ENCODE measurements at places on chromosomes 3 and 15.

DNA sequence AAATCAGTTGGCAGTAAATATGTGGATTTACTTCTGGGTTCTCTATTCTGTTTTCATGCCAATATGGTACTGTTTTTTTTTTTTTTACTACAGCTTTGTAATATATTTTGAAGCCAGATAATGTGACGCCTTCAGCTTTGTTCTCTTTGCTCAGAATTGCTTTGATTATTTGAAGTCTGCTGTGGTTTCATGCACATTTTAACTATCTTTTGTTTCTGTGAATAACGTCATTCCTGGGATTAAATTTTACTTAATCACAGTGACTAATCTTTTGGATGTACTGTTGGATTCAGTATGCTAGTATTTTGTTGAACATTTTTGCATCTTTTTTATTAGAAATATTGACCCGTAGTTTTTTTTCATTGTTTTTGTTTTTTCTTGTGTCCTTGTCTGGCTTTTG, 576.5 kb downstream of the ZNF385D start:
- no peak for DNase-seq

GRCh38 chr3:40873476-40873875, 325.8 kb upstream of the CTNNB1 start:
- DNase-seq, result no peak

DNA sequence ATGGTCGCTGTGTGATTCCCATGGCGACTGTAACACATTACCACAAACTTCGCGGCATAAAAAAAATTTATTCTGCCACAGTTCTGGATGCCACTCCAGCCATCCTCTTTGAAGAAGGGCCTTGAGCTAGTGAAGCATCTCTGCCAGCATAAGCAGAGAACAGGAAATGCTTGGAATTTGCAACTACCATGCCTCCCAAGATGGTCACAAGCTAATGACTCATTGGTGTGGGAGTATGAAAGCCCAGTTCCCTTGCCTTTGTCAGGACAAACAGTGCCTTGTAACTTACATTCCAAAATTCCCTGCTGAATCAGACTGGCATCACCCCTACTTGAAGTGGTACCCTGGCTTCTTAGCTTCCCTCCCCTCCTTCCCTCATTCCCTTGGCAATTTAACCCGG, 129.7 kb downstream of the PROS1 start:
- DNase-seq, result no peak

GRCh38 chr3:58604031-58604430, 26.8 kb upstream of the FAM107A start:
- no peak for DNase-seq

DNA sequence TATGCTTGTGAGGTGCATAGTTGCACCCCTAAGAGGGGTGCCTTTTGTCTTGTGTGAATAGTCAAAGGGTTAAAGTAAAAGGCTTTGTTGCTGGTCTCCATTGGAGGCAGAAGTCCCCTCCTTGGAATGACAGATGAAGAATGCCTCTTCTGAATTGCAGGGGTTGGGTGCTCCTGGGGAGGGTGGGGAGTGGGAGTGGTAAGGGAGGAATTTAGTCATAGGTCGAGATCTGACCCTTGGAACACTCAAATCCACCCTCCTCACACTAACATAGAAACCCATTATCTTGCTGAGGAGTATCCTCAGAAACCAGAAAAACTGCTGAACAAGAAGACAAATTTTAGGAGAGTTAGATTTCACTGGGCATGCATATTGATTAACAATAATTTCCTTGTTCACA, 4.7 kb downstream of the CTXND1 start:
- DNase-seq, result no peak

GRCh38 chr3:2246873-2247648, 148.4 kb downstream of the CNTN4 start:
- no peak for DNase-seq

GRCh38 chr15:68500363-68501258, 68.6 kb upstream of the ITGA11 start:
- no peak for DNase-seq

DNA sequence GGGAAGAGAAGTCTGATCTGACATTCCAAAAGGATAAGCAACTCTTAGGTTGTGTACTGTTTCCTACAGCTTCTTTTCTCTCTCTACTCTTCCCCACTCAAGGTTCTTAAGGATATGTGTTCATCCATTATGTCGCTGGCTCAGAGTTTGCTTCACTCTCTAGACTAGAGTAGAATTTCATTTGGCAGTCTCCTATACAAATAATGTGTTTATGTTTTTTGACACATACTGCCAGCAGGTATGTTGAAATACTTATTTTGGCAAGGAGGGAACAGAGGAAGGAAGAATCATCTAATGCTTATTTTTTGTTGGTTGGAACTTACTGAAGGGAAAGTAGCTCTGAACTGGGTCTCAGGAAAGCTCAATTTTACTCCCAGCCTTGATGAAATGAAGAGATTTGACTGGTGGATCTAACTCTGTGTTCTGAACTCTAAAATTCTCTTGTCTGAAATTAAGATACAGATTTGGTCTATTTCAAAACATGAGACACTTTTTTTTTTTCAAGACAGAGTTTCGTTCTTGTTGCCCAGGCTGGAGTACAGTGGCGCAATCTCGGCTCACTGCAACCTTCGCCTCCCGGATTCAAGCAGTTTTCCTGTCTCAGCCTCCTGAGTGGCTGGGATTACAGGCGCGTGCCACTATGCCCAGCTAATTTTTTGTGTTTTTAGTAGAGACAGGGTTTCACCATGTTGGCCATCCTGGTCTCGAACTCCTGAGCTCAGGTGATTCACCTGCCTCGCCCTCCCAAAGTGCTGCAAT, 7.6 kb upstream of the EMC3 start:
- DNase-seq, result no peak

GRCh38 chr15:33581032-33581431, 270.3 kb downstream of the RYR3 start:
- DNase-seq, result no peak

DNA sequence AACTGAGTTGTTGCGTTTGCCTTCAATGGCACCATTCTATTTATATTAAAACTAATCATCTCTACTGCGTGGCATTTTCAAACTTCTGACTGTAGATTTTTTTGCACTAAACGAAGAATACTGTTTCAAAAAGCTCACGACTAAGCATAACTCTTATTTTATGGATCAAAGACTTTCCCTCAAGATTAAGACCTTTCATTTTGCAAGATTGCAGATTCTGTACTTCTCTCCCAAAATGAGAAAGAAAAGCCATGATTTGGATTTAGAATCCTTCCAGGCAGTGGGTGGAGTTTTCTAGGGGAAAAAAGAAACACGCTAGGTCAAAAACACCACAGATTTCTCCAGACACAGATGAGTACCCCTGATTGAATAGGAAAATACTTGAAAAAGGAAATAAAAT, 617.2 kb upstream of the NR2F2 start:
- no peak for DNase-seq

DNA sequence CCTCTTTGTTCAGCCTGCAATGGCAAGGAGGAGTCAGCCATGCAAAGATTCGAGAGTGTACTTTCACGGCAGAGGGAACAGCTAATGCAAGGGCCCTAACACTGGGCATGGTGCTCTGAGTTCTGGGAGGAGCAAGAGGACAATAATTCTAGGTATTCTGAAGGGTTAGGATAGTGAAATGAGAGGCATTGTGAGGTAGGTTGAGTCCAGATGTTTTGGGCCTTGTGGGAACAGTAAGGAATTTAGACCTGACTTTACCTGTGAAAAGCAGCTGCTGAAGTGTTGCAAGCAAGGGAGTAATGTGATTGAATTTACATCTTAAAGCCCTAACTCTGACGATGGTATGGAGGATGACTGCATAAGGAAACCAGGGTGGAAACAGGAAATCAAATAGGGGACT, 211.6 kb downstream of the CNTN3 start:
- DNase-seq, result no peak

DNA sequence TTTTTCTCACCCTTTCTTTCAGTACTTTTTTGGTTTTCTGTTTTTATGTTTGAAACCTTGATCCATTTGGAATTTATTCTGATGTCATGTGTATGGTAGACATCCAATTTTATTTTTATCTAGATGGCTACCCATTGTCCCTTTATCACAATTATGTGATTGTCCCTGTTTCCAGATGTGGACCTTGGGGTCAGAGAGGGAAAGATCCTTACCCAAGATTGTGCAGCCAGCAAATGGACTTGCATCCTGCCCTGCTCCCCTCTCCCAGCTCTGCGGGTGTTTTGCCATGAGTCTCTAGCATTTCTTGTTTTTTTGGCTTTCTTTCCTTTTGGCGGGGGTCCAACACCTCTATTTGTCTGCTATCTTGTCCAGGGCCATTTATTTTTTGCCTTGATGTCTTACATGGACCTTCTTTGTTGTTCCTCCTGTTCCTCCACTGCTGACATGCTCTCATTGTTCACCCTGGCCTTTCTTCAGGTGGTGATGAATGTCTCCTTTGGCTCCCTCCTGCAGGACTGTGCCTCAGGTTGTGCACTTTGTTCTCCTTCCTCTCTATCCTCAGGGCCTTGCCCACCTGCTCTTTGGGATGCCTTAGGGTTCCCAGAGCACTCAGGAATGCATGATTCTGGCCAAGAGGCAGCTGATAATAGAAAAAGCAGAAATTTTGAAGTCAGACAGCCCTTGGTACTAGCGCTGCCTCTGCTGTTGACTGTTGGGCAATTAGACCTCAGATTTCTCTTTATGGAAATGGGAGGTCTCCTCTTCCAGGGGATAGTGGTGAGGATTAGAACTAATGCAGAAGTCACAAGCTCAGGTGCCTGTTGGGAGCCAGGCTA, 84.3 kb downstream of the EEFSEC start:
- DNase-seq, result no peak

DNA sequence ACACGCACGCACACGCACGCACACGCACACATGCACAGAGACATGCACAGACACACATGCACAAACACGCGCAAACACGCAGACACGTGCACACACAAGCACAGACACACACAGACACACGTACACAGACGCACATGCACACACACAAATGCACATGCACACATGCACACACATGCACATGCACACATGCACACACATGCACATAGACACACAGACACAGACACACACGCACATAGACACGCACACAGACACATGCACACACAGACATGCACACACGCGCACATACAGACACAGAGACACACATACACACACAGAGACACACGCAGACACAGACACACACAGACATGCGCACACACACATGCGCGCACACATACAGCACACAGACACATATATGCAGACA, 26.4 kb upstream of the PIGZ start:
- DNase-seq, result no peak

DNA sequence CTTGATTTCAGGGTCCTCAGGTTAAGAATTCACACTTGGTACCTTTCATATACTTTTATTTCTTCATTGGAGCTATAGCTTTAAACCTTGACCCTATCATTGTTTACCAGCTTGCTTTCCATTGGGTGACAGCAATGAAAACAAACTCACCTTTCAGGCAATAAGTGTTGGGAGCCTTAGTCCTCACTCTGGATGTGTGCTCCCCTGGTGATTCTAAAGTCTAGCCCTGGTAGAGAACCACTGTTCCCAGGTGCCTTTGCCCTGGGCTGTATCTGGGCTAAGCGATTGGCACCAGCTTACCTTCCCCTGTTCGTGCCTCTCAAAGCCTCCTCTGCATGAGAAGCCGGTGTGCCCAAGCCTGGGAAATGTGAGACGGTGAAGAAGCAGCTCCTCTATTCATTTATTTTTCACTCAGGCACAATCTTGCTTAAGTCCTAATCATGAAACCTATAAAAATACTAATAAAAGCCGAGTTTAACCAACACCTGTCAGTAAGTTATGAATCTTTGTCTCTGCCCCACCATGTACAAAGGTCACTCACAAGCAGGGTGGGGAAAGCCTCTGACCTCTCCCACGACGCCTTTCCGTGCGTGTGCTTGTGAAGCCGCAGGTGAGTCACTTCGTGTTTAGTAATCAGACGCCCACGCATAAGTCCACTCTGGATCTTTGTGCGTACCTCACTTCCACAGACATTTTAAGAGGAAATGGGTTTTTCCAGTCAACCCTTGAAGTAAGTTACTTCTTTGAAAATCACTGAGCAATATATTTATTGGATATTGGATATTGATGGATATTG, 12.8 kb upstream of the ARRDC4 start:
- DNase-seq, result no peak

GRCh38 chr3:171132873-171133272, 106.4 kb upstream of the SLC2A2 start:
- DNase-seq, result no peak

All from GM12891 (cell line).